ENCODE measurements at places on chromosomes 5 and 9. TPM values are rescaled to one million over a fixed set of nuclear protein-coding genes. Genes with fewer than 3 reads are reported as not detected.

DNA sequence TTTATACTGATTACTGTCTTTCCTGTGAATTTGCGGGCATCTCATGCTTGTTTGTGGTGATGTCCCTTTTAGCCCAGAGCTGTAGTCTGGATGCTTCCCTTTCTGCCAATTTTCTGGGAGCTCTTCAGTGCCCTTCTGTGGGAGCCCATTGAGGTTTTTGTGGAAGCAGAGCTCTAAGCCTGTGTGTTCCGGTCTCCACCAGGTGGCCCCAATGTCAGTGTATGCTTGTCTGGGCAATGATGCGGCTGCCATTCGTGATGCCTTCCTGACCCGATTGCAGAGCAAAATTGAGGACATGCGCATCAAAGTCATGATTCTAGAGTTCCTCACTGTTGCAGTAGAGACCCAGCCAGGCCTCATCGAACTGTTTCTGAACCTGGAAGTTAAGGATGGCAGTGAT is 35.1 kb downstream of the SH3GLB2 start:
- peaks cover 91% of the 10 kb centered on the region for H3K36me3 ChIP-seq
- H3K4me1 ChIP-seq, result peaks cover 3% of the 10 kb centered on the region
- no peak for DNase-seq
- H3K4me3 ChIP-seq, result no peak overlapping the region
- H3K27ac ChIP-seq, result no peak overlapping the region

The SLC6A3 gene
- not detected for total RNA-seq

GRCh38 chr9:114177423-114178064 is 22.2 kb downstream of the COL27A1 start:
- peak; percentile 52 for DNase-seq
- no peak overlapping the region for H3K4me3 ChIP-seq
- peaks cover 10% of the 10 kb centered on the region for H3K4me1 ChIP-seq
- no peaks in the 10 kb centered on the region for H3K27me3 ChIP-seq
- H3K36me3 ChIP-seq, result no peaks in the 10 kb centered on the region
- H3K27ac ChIP-seq, result no peak overlapping the region

DNA sequence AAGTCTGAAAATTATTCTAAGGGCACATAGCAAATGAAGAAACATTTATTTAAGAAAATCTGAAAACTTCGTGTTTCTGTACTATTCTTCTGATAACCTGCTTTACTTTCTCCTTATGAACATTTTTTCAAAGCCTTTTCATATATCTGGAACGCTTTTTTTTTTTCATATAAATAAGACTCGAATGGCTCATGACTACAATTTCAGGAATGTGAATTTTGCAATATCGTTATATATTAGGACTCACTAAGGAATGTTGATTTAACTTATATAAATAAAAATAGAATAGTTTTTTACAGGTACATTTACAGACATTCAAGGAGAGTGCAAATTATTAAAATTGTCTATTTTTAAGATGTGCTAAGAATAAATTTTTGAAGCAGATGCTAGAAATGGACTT is 42.9 kb downstream of the GPBP1 start:
- peaks cover 53% of the 10 kb centered on the region for H3K36me3 ChIP-seq
- peaks cover 23% of the 10 kb centered on the region for H3K4me1 ChIP-seq
- H3K27ac ChIP-seq, result peak overlapping the region; percentile 85
- peak overlapping the region; percentile 63 for H3K4me3 ChIP-seq
- no peaks in the 10 kb centered on the region for H3K27me3 ChIP-seq
- DNase-seq, result peak; percentile 68

DNA sequence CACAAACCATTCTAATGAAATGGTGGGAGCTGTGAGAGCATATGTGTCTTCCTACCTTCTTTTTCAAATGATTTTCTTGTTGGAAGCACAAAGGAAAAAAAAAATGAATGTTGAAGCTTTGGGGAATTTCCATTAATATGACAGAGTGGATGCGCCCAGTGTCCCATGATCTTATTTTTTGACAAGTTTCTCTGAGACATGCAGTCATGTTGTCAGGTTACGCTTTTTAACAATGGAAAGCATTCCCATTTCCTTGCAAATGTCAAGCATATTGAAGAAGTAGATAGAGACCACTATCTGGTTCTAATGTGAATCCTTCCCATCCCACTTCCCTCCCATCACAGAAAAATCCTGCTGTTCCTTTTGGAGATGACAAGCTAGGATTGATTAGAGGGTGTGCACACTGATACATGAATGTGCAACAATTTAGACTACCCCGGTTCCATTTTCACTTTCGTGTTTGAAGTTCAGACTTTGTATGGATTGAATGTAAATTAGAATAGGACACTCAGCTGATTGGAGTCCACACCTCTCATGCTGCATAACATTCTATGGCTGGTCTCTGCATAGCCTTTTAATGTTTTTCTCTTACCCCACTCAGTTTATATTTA is 919.4 kb downstream of the TLE4 start:
- H3K4me1 ChIP-seq, result peaks cover 5% of the 10 kb centered on the region
- no peak overlapping the region for H3K4me3 ChIP-seq
- no peak for DNase-seq
- no peaks in the 10 kb centered on the region for H3K27me3 ChIP-seq
- H3K27ac ChIP-seq, result no peak overlapping the region

DNA sequence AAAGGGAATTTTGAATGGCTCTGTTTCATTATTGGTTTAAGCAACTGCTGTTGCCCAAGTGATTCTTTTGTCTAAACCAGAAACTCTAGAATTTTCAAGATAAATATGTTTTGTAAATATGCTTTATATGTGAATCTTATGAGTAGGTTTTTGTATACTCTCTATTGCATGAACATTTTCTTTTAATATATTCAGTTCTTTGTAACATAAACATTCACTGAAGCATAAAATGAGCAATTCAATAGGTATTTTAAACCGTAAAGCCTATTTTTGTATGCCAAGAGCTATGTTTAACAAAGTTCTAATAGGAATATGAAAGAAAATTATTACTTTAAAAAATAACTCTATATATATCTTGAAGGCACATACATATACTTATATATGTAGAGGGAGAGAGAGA is 293.1 kb downstream of the PSAT1 start:
- H3K4me1 ChIP-seq, result peaks cover 5% of the 10 kb centered on the region
- no peak overlapping the region for H3K4me3 ChIP-seq
- no peaks in the 10 kb centered on the region for H3K27me3 ChIP-seq
- H3K27ac ChIP-seq, result no peak overlapping the region
- no peaks in the 10 kb centered on the region for H3K36me3 ChIP-seq

The IFNB1 gene
- total RNA-seq, result not detected

- H3K4me3 ChIP-seq, result no peak overlapping the region
- H3K4me1 ChIP-seq, result peaks cover 6% of the 10 kb centered on the region
- H3K36me3 ChIP-seq, result no peaks in the 10 kb centered on the region
- H3K27me3 ChIP-seq, result no peaks in the 10 kb centered on the region
- DNase-seq, result no peak
These were observed 64.1 kb upstream of the RAD23B start for GRCh38 chr9:107218829-107219485.

DNA sequence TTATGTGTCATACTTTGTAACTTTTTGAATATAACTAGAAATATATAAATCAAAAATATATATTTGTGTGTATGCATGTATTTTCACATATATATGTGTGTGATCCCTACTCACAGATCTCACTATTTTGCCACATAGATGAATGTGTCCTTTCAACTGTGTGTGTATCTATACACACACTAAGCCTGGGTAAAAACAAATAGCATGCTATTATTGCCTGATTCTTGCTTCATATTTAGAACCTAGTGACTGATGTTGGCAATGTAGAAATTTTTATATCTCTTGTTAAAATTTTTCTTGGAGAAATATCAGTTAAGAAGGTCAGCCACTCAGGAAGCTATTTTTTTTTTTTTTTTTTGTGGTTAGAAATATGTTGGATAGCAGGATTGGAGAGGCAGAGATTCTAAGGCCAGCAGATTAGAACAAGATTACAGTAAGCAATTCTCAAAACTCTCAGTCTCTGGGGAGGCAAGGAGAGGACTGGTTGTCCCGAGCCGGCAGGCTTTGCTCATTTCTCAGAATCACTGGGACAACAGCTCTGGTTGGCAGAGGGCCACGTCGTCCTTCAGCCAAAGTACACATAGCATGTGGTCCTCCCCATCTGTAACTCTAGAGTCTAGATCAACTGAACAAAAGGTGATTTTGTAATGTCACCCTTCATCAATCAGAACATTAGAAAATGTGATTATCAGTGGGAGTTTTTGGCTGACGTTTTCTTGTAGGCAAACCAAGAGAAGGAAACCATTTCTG is 19.7 kb downstream of the C6 start:
- no peak overlapping the region for H3K4me3 ChIP-seq
- no peaks in the 10 kb centered on the region for H3K27me3 ChIP-seq
- H3K4me1 ChIP-seq, result peaks cover 25% of the 10 kb centered on the region
- peak overlapping the region; percentile 76 for H3K27ac ChIP-seq
- DNase-seq, result peak; percentile 95
- no peaks in the 10 kb centered on the region for H3K36me3 ChIP-seq

DNA sequence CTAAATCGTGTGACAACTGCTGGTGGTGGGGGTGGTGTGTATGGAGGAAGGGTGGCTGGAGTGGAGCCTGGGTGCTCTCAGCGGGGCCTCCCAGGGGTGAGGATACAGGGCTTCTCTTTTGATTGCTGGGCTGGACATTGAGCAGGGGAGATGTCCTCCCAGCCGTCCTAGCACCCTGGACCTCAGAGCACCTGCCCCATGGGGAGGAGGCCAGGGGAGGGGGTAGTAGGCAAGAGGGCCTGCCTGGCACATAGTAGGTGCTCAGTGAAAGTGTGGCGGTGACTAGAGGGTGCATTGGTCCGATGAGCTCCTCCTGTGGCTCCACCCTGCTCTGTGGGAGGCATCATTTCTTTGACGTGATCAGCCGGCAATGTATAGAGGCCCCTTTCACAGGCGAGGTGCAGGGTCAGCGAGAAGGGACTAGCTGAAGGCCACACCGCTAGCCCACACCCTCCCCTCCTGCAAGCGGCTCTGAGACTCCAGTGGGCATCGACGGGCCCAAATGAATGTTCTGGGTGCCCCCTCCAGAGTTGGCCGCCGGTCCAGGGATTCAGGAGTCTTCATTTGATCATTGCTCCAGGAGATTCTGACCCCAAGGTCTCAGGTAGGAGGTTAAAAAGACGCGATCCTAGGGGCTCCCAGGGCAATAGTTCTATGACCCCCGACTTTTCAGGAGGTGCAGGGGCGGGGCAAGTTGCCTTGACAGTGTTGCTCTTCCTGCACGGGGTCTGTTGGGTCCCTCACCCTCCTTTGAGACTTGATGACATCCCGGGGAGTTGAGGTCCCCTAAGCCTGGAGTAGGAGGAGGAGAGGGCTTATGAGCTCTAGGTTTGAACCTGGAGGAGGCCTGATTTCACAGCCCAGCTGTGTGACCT is 255.5 kb downstream of the PBX3 start:
- H3K27me3 ChIP-seq, result no peaks in the 10 kb centered on the region
- H3K4me3 ChIP-seq, result no peak overlapping the region
- H3K4me1 ChIP-seq, result peaks cover 7% of the 10 kb centered on the region

GRCh38 chr9:129918296-129918950 is 83.2 kb downstream of the USP20 start:
- no peak for DNase-seq
- H3K4me1 ChIP-seq, result no peaks in the 10 kb centered on the region
- H3K4me3 ChIP-seq, result no peak overlapping the region
- no peak overlapping the region for H3K27ac ChIP-seq
- no peaks in the 10 kb centered on the region for H3K27me3 ChIP-seq

GRCh38 chr5:146084376-146084775 is 21.0 kb downstream of the PLAC8L1 start:
- no peak overlapping the region for H3K4me3 ChIP-seq
- H3K36me3 ChIP-seq, result peaks cover 7% of the 10 kb centered on the region

- H3K27ac ChIP-seq, result no peak overlapping the region
- H3K4me3 ChIP-seq, result no peak overlapping the region
- no peak for DNase-seq
- H3K4me1 ChIP-seq, result peaks cover 37% of the 10 kb centered on the region
These were observed 26.9 kb upstream of the LTC4S start for GRCh38 chr5:179766726-179767455.

The DBH gene
- total RNA-seq, result not detected

DNA sequence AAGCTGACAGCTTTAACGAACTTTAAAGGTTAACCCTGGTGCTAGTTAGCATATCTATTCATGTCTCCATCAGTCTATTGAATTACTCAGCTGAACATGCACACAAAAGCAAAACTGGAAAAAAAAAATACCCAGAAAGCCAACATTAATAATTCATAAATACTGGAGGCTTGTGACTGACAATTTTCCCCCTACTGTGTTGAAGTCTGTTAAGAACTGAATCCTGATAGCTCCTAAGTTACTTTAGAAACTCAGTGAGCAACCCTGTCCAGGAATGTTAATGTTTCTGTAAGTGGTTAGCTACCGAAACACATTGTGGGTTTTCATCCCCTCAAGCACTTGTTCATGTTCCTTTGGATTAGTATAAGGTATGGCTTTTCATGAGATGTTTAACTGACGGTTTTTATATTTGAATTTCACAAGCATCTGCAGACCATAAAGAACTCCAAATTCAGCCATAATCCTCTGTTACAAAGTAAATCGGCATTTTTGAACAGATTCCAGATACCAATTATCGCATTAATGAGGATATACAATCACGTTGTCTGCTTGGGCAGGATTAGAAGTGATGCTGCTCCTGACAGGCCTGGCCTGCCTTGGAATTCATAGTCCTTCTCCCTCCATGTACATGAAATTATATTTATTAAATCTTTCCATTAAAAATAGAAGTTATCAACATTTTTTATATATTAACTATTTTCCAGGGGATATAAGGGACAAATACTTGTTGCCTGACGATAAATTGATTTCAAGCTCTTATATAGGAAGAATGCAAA is 331.2 kb downstream of the TLE4 start:
- no peaks in the 10 kb centered on the region for H3K27me3 ChIP-seq
- DNase-seq, result no peak
- no peak overlapping the region for H3K4me3 ChIP-seq
- no peak overlapping the region for H3K27ac ChIP-seq
- no peaks in the 10 kb centered on the region for H3K4me1 ChIP-seq

GRCh38 chr5:39169081-39169480 is 50.3 kb downstream of the FYB1 start:
- no peaks in the 10 kb centered on the region for H3K27me3 ChIP-seq
- peaks cover 7% of the 10 kb centered on the region for H3K4me1 ChIP-seq
- H3K36me3 ChIP-seq, result no peaks in the 10 kb centered on the region
- H3K4me3 ChIP-seq, result no peak overlapping the region
- DNase-seq, result no peak

The SGCD gene
- not detected for total RNA-seq

The BARHL1 gene
- total RNA-seq, result not detected

DNA sequence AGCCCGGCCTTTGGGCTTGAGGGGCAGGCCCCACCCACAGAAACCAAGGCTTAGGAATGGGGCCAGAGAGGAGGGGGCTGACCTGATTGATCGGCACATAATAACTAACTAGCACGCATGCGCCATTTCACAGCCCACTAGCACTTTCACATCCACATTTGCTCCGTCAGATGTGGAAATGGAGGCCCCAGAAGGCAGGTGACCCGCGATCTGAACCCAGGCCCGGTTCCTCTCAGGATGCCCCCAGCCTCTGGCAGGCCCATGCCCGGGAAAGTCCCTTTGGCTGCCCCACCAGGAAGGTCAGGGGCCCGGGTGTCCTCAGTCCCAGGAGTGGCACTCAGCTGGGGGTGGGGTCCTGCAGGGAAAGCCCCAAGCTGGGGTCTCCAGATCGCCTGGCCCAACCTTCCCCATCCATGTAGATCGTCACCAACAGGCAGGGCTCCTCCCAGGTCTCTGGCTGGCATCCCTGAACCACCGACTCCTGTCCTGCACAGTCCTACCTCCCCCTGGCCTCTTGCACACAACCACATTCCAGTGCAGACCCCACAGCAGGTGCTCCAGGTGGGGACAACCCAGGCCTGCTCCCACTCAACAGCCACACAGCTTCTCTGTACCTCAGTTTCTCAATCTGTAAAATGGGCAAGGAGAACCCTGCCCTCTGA is 46.7 kb downstream of the VAV2 start:
- no peaks in the 10 kb centered on the region for H3K27me3 ChIP-seq
- DNase-seq, result no peak
- no peak overlapping the region for H3K4me3 ChIP-seq
- H3K27ac ChIP-seq, result peak overlapping the region; percentile 83

Measured in MCF 10A (cell line).